ENCODE measurements at places on chromosomes 16 and 17.

GRCh38 chr16:10405386-10405939, 19.6 kb downstream of the ATF7IP2 start:
- no peak for DNase-seq

- DNase-seq, result no peak
Observed at GRCh38 chr16:16147316-16147999, 75.8 kb downstream of the ABCC6 start.

- DNase-seq, result no peak
Observed at GRCh38 chr17:79651761-79652160, 40.9 kb upstream of the RBFOX3 start.

GRCh38 chr16:58456193-58456592, 43.8 kb upstream of the NDRG4 start:
- no peak for DNase-seq

DNA sequence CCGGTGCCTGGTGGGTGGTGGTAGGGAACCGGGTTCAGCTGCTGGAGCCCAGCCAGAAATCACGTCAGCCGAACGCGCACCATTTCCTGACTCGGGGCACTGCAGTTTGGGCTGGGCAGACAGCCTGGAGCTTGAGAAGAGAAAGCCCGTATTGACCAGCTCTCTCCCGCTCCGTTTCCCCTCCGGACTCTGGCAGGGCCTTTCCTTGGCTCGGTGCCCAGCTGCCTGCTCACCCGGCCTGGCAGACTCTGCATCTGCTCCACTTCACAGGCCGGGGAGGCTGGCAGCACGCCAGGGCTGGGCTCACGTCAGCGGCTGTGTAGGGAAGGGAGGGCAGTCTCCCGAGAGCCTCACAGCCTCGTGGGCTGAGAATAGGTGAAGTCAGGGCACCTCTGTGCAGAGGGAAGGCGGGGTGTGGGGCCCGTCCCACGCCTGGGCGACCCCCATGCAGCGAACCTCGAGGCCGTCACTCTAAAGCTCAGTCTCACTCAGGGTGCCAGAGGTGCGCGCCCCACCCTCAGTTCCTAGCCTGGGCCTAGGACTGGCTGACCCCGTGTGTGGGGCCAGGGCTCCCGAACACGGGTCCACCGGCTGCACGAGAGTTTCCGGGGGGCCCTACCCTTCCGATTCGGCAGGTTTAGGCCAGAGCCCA, 59.1 kb downstream of the OR1D5 start:
- peak; percentile 71 for DNase-seq

DNA sequence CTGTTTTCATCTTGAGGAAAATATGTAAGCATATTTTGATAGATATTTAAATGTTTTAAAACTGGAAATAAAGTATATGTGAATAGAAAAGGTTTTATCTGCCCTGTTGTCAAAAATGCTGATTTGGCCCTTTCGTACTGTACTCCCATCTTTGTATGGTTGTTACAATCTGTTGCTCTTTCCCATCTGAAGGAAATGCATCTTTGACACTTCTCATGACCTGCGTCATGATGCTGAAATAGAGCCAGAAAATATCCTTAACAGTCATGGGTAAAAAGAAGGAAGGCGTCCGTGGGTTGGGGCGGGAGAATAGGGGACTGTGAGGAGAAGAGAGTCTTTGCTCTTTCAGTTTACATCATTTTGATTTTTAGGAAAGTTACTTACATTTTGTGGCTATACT, 327.7 kb downstream of the BCAS3 start:
- no peak for DNase-seq

DNA sequence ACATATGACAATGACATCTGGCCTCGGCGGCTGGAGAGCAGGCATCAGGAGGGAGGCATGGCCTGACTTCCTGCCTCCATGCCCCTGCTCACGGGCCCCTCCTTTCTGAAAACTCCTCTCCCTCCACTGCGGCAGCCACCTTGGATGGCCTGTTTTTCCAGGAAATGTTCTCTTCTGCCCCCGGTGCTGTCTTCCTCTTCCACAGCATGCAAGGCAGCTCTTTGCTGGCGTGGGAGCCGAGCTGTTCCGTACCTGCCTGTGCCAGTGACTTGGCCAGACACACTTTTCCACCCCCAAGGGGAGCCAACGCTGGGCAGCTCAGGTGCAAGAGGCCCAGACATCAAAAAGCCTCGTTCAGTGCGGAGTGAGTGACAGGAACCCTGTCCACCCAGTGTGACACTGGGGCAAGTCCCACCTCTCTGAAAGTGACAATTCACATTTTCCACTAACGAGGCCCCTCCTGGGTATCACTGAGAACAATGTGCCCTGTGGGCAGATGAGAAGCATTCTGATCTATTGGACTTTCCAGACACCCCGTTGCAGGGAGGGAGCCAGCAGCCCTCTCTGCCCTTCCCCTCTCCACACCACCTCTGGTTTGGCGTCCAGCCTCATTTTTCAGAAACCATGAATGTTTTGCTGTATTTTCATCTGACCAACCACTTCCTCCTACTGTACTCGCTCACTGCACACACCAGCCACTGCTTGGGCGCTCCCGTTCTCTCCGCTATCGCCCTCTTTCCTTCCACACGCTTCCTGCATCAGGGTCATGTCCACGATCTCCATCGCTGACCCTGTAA, 31.2 kb downstream of the NSMCE1 start:
- DNase-seq, result no peak

DNA sequence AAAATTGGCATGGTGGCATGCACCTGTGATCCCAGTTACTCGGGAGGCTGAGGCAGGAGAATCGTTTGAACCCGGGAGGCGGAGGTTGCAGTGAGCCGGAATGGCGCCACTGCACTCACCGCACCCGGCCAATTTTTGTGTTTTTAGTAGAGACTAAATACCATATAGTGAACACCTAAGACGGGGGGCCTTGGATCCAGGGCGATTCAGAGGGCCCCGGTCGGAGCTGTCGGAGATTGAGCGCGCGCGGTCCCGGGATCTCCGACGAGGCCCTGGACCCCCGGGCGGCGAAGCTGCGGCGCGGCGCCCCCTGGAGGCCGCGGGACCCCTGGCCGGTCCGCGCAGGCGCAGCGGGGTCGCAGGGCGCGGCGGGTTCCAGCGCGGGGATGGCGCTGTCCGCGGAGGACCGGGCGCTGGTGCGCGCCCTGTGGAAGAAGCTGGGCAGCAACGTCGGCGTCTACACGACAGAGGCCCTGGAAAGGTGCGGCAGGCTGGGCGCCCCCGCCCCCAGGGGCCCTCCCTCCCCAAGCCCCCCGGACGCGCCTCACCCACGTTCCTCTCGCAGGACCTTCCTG, at the start of gene HBQ1:
Gene HBQ1, plus strand, starts transcription at position 359 of the 575 bp plus-strand sequence. Its CDS starts 28 bp downstream, at position 387.
- DNase-seq, result no peak

DNA sequence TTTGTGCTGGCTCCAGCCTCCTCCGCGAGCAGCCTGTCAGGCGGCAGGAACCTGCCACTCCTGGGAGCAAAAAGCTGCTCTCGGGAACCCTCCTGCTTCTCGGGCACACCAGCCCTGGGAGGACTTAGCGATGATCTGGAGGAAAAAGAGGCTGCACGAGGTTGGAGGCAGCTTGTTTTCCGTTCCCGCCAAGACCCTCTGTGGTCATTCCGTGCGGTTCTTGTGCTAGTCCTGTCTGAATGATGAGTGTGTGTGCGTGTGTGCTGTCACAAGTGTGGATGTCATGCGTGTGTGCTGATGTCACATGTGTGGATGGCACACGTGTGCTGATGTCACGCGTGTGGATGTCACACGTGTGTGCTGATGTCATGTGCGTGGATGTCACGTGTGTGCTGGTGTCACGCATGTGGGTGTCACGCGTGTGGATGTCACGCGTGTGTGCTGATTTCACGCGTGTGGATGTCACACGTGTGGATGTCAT, 150.0 kb downstream of the NPIPB11 start:
- DNase-seq, result no peak

GRCh38 chr17:48997103-48997826, at the start of gene IGF2BP1:
Gene IGF2BP1 (plus strand): TSS chr17:48997385. CDS start chr17:48997746, 361 bp downstream.
- DNase-seq, result no peak

- DNase-seq, result no peak
Observed at GRCh38 chr17:79575229-79575628, 35.6 kb downstream of the RBFOX3 start.

DNA sequence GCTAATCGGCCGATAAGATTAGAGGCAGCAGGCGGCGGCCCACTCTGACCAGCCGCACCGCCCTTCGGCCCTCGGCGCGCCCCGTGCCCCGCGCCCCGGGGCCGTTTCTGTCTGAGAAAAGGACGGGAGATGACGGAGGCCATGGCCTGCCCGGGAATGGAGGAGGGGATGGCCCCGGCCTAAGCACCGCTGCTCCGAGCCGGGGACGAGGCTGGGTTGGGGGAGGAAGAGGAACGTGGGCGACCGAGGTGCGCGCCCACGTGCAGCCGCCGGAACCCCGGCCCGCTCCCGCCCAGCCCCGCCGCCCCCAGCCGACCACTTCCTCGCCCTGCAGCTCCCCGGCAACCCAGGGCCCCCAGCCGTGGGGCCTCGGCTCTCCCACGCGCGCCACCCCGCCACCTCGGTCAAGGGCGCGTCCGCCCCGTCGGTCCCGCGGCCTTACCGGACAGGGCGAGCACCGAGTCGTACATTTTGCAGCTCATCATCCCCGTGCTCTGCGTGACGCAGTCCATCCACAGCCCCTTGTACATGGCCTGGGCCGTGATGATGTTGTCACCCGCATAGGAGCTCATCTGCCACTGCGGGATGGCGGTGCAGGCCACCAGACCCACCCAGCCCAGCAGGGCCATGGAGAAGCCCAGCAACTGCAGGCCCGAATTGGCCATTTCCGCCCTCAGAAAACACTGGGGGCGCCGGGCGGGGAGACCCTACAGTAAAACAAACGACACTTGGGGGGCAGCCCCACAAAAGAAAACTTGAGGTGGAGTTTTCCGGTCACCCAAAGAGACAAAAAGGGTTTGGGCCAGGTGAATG, 693 bp downstream of the CLDN7 start:
- no peak for DNase-seq

- DNase-seq, result peak; percentile 76
Observed at GRCh38 chr17:45228763-45229539, 7.3 kb downstream of the FMNL1 start.
